Lower lobe of right lung (tissue), 2 donors: ENCODE measurements at places on chromosomes 3 and 15. TPM values are rescaled to one million over a fixed set of nuclear protein-coding genes. Genes with fewer than 3 reads are reported as not detected.

Gene SNTN
- total RNA-seq: 12.8 TPM

Gene PLA1A
- total RNA-seq: 13.1 TPM

Gene INKA1
- 5.3 TPM for total RNA-seq

Gene SPSB4
- total RNA-seq: 0.80 TPM

Gene KLHDC8B
- total RNA-seq: 34.8 TPM

Gene UTS2B
- 0.44 TPM for total RNA-seq

Gene GOLGA6A
- not detected for total RNA-seq

Gene FANCD2OS
- not detected for total RNA-seq

Gene IQCB1
- 19.6 TPM for total RNA-seq

Gene TTLL13
- not detected for total RNA-seq

Gene EPHA3
- total RNA-seq: 1.4 TPM

Gene CYP19A1
- total RNA-seq: 0.95 TPM

Gene GABRA5
- total RNA-seq: not detected

Gene MSL2
- total RNA-seq: 36.9 TPM

Gene C3orf20
- total RNA-seq: not detected

Gene NLGN1
- 3.9 TPM for total RNA-seq

Gene TF
- 2.8 TPM for total RNA-seq

Gene PDZRN3
- 16.0 TPM for total RNA-seq

Gene CCR8
- not detected for total RNA-seq

Gene ALPK3
- 14.0 TPM for total RNA-seq

Gene CISH
- 48.8 TPM for total RNA-seq

Gene GOLGA8Q
- not detected for total RNA-seq

Gene ROBO2
- 11.8 TPM for total RNA-seq

Gene LXN
- total RNA-seq: 18.8 TPM

Gene CLSTN2
- 4.5 TPM for total RNA-seq

Gene NSMCE3
- total RNA-seq: 6.2 TPM

Gene CHRNA5
- total RNA-seq: 2.6 TPM

Gene DAZL
- total RNA-seq: not detected

Gene CEP152
- 6.5 TPM for total RNA-seq
